ENCODE measurements at places on chromosomes 1 and 21.

- no peak for DNase-seq
Observed at GRCh38 chr21:45763506-45763905, 120.0 kb downstream of the PCBP3 start.

DNA sequence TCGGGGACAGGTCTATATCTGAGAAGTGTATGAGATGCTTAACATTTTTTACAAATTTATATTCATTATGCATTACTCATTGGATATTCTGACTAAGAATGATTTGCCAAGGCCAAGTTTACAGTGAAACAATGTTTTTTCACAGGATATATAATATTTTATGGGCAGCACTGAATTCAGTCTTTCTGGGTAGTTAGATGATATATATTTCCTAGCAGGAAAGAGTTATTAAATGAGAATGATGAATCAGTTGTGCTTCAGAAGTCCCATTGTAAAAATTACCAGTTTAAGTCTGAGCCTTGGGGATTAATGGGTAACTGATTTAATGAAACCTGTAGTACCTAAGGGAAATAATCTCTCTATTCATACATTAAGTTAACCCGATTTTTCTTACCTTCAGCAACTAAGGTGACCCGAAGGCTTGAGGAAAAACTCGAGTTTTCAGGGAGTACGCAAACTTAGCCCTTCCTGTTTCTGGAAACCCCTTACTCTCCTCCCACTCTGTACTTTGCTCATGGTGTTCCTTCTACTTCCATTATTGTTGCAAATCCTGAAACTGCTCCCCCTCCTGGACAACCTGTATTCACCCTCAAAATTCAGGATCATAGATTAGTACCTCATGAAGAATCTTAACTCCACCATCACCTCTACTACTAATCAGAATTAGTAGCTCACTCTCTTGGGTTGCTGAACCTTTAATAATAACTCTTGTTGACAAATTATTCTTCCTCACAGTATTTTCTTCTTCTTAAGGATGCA lies 135.1 kb downstream of the AK5 start:
- DNase-seq, result peak; percentile 60

GRCh38 chr1:53145942-53146708 lies 3.7 kb upstream of the SLC1A7 start:
- DNase-seq, result no peak

GRCh38 chr1:38190983-38191382 lies 144.4 kb upstream of the POU3F1 start:
- DNase-seq, result no peak

DNA sequence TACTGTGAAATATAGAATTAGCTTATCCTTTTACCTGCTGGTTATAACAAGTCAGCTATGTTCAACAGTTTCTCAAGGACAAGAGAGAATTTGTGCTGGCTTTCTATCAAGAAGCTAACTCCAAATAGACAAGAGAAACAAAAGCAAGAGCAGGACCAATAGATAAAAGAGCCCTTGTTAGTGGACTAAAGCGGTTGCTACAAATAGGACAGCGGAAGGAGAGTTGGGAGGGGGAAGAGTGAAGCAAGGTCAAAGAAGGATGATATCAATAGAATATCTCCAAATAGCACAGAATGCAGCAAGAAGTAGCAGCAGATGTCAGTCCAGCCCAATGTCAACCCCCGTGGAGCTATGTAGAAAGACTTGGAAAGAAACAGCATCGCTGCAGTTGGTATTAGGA lies 53.0 kb upstream of the AKT3 start:
- DNase-seq, result peak; percentile 48

GRCh38 chr1:3491291-3492246 lies 37.1 kb downstream of the ARHGEF16 start:
- peak; percentile 60 for DNase-seq

DNA sequence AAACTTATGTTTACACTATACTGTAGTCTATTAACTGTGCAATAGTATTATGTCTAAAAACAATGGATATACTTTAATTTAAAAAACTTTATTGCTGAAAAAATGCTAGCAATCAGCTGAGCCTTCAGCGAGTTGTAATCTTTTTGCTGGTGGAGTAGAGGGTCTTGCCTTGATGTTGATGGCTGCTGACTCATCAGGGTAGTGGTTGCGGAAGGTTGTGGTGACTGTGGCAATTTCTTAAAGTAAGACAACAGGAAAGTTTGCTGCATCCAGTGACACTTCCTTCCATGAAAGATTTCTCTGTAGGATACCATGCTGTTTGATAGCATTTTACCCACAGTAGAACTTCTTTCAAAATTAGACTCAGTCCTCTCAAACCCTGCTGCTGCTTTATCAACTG lies 234.7 kb upstream of the CSF3R start:
- no peak for DNase-seq

DNA sequence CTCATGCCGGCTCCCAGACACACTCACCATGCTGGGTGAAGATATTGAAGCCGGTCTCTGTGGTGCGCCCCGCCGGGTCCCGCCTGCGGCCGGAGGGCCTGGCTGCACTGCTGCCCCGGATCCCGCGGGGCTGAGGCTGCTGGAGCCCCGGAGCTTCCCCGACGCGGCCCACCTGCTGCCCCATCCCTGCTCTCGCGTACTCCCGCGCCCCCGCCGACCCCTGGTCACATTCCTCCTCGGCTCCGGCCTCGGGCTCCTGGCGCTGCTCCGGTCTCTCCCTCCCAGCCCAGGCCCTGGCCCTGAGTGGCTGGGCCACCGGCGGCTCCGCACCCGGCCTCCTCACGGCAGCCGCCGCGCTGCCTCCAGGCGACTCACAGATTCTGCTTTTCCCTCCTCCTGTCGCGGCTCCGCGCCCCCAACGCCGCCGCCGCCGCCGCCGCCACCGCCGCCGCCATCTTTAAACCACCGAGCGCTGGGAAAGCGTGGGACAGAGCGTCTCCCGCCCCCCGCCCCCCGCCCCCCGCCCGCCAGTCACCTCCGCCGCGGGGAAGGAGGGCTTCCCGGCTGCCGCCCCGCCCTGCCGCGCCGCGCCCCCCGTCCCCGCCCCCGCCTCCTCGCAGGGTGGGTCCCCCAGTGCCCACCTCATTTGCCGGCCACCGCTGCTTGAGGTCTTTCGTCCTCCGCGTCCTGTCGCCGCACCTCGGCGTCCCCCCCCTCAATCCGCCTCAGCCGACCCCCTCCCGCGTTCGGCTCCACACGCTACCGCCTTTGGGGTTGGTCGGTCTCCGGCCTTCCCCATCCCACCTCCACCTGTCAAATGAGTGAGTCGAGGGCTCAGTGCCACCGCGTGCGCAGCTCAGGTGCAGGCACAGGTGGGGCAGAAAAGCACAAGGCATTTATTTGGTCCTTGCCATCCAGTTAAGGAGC lies at the start of gene ABL2:
Gene ABL2, minus strand, starts transcription at position 464 of the 927 bp plus-strand sequence. Its CDS starts 280 bp downstream, at position 184.
- peak; percentile 41 for DNase-seq

- DNase-seq, result no peak
Observed at GRCh38 chr21:35208810-35209517, 159.9 kb upstream of the RUNX1 start.

DNA sequence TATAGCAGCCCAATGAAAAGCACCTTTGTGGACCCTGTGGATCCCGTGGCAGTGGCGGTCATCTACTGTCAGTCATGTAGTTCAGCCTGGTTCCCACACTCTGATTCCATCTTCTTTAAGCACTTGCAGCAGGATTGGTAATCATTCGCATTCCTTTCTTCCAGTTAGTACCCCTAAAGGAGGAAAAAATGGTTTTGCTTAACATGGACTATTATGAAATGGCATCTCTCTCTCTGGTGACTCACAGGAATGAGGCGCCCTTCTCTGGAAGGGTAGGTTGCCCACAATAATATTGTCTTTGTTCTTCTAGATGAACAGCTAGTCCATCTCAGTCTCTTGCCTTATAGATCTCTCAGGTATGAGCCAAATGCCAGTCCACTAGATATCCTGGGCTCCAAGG lies 127.9 kb upstream of the MROH9 start:
- DNase-seq, result peak; percentile 74

DNA sequence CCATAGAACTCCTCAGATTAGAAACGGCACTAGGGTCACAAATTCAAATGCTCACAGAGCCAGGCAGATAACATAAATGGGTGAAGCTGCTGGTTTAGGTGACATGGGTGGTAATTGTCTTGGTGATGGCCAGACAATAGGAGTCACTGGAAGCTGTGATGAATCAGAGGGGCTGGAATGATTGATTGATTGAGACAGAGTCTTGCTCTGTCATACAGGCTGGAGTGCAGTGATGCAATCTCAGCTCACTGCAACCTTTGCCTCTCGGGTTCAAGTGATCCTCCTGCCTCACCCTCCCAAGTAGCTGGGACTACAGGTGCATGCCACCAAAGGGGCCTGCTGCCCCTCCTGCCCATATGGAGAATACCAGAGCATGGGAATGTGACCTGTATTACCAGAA lies 63.0 kb downstream of the HIVEP3 start:
- DNase-seq, result no peak

- no peak for DNase-seq
Observed at GRCh38 chr1:170620164-170620563, 43.8 kb upstream of the PRRX1 start.
